Lung (tissue), 17 donors: ENCODE measurements at places on chromosomes 11 and 22. TPM values are rescaled to one million over a fixed set of nuclear protein-coding genes. Genes with fewer than 3 reads are reported as not detected.

DNA sequence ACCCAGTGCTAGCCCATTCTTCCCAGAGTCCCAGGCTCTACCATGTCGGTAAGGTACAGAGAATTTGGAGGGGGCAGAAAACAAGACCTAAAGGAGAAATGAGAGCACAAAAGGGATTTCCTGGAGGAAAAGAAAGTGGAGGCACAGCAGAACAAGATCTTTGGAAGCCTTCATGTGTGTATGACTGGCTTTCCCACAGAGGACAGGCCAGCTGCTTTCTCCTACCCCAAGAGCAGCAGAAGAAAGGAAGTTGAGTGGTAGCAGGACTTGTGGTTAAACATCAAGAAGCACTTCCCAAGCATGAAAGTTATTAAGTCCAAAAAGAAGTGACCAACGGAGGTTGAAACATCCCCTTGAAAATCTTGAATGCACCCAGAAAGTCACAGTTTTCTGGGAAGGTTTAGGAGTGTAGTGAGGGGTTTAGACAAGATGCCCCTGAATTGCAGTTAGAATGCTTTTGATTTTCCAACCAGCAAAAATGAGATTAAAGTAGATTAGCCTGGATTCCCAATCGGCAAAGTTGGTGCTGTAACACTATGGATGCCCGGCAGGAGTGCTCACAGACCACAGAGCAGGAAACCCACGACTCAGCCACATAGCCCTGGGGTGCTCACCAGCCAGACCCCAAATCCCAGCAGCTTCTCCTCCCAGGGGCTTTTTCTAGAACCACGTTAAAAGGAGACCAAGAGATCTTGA is 608 bp downstream of the TMPRSS13 start:
- no peaks in the 10 kb centered on the region for H3K36me3 ChIP-seq
- H3K4me1 ChIP-seq = no peaks in the 10 kb centered on the region
- H3K4me3 ChIP-seq = no peak overlapping the region
- no peak for DNase-seq

- no peak overlapping the region for H3K4me3 ChIP-seq
- H3K4me1 ChIP-seq = peaks cover 31% of the 10 kb centered on the region
- DNase-seq = peak; percentile 81
- H3K27me3 ChIP-seq = no peaks in the 10 kb centered on the region
- peak overlapping the region; percentile 27 for H3K27ac ChIP-seq
Observed at GRCh38 chr11:1298695-1299492, 10.5 kb downstream of the TOLLIP start.

DNA sequence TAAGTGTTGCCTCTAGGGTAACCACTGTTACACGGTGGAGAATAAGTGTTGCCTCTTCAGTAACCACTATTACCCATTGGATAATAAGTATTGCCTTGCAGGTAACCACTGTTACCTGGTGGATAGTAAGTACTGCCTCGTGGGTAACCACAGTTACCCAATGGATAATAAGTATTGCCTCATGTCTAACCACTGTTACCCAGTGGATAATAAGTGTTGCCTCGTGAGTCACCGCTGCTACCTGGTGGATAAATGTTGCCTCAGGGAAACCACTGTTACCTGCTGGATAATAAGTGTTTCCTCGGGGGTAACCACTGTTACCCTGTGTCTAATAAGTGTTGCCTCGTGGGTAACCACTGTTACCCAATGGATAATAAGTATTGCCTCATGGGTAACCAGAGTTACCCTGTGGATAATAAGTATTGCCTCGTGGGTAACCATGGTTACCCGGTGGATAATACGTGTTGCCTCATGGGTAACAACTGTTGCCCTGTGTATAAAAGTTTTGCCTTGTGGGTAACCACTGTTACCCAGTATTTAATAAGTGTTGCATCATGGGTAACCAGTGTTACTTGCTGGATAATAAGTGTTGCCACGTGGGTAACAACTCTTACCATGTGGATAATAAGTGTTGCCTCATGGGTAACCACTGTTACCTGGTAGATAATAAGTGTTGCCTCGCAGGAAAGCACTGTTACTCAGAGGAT is 12.3 kb upstream of the NXPE4 start:
- no peak overlapping the region for H3K4me3 ChIP-seq
- DNase-seq = no peak
- no peak overlapping the region for H3K27ac ChIP-seq
- H3K36me3 ChIP-seq = no peaks in the 10 kb centered on the region
- H3K4me1 ChIP-seq = no peaks in the 10 kb centered on the region
- no peaks in the 10 kb centered on the region for H3K27me3 ChIP-seq

SCT gene
- total RNA-seq = not detected

DNA sequence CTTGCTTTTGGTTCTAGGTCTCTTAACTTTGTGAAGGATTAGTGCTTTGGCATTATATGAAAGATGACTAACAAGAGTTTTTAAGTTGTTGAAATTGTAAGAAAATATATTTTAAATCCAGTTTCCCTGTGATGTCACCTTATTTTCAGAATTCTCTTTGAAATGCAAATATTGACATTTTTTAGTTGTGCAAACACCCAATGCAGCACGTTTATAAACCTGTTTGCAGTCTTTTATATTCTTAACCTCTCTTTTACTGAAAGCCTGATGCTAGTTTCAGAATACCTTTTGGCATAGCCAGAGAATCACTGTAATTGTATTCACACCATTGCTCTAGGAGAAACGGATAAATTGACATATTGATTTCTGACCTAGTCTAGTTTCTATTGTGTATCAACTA is 42.8 kb upstream of the SLC37A2 start:
- H3K36me3 ChIP-seq = no peaks in the 10 kb centered on the region
- no peak overlapping the region for H3K4me3 ChIP-seq
- H3K4me1 ChIP-seq = no peaks in the 10 kb centered on the region
- H3K27ac ChIP-seq = no peak overlapping the region

DEUP1 gene
- 2.4 TPM for total RNA-seq

GRCh38 chr11:575313-575995 is 816 bp upstream of the PHRF1 start:
- H3K36me3 ChIP-seq = peaks cover 3% of the 10 kb centered on the region
- no peak for DNase-seq
- H3K27ac ChIP-seq = no peak overlapping the region
- peak overlapping the region; percentile 51 for H3K4me3 ChIP-seq

ANKRD13D gene
- 86.2 TPM for total RNA-seq

GNAZ gene
- total RNA-seq = 3.6 TPM

DNA sequence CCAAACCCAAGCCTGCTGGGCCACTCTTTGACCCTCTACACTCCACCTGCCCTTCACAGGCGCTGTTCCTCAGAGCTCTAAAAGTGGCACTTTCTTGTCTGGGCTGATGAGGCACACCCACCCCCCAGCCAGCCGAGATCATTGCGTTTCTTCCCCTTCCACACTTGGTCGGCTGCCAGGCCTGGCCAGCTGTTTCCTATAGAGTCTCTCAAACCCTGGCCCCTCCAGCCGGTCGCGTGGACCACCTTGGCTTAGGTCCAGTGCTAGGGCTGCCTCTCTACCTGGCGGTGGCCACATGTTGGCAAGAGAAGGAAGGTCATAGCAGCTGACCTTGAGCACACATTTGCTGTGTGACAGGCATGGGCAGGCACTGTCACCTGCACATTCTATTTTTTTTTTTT is 60.6 kb downstream of the PPP6R2 start:
- peak; percentile 82 for DNase-seq
- H3K4me3 ChIP-seq = no peak overlapping the region
- H3K36me3 ChIP-seq = peaks cover 22% of the 10 kb centered on the region
- no peak overlapping the region for H3K27ac ChIP-seq
- peaks cover 5% of the 10 kb centered on the region for H3K4me1 ChIP-seq
- H3K27me3 ChIP-seq = no peaks in the 10 kb centered on the region

OSM gene
- total RNA-seq = 1.8 TPM

DNA sequence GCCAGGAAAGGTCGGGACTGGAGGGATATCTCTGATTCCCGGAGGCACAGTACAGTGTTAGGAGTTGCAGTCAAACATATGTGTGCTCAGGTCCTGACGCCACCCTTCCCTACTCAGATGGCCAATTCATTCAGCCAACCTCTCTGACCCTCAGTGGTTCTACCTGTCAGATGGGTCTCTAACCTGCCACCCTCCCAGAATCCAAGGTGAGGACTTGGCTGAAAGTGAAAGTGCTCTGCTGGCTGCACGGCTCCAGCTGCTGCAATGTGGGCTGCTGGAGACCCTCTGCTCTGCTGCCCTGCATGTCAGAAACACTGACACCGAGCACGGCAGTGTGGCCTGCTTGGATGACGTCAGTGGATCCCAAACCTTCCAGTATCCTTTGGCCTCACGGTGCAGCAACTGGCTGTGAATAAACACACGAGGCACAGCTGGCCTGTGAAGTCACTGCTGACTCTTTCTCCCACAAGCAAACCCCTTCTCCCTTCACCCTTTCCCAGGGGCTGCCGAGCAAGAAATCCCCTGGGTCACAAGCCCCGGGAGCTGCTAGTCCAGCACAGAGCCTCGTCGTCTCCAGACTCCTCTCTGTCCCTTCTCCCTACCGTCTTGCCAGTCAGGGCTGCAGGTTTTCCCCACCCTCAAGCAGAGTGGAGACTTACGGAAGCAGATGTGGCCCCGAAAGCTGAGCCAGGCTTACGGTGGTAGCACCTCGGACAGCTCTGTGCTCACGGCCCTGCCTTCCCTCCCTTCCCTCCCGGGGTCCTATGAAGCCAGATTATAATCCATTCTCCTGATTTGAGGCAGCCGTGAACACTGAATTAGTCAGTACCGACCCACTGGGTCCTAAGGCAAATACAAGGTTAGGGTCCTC is 24.3 kb downstream of the KIAA0930 start:
- peaks cover 2% of the 10 kb centered on the region for H3K36me3 ChIP-seq
- peak; percentile 40 for DNase-seq
- H3K27me3 ChIP-seq = no peaks in the 10 kb centered on the region
- H3K4me3 ChIP-seq = no peak overlapping the region

PLET1 gene
- total RNA-seq = not detected

DNA sequence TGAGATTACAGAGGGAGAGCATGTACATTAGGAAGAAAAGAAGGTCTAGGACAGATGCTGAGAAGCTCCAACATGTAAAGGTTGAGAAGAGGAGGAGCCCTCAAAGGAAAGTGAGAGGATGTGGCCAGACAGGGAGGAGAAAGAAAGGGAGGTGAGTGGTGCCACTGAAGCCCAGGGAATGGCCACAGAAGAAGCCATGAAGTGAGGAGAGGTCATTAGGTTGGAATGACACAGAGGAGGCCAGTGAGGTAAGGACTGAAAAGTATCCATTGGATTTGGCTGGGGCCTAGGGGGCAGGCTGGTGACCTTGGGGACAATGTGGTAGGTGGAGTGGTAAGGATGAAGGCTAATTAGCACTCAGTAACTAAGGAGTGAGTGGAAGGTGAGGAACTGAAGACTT is 3.0 kb upstream of the DCHS1 start:
- no peaks in the 10 kb centered on the region for H3K27me3 ChIP-seq
- H3K36me3 ChIP-seq = no peaks in the 10 kb centered on the region
- DNase-seq = no peak
- H3K27ac ChIP-seq = no peak overlapping the region
- H3K4me1 ChIP-seq = peaks cover 5% of the 10 kb centered on the region

DNA sequence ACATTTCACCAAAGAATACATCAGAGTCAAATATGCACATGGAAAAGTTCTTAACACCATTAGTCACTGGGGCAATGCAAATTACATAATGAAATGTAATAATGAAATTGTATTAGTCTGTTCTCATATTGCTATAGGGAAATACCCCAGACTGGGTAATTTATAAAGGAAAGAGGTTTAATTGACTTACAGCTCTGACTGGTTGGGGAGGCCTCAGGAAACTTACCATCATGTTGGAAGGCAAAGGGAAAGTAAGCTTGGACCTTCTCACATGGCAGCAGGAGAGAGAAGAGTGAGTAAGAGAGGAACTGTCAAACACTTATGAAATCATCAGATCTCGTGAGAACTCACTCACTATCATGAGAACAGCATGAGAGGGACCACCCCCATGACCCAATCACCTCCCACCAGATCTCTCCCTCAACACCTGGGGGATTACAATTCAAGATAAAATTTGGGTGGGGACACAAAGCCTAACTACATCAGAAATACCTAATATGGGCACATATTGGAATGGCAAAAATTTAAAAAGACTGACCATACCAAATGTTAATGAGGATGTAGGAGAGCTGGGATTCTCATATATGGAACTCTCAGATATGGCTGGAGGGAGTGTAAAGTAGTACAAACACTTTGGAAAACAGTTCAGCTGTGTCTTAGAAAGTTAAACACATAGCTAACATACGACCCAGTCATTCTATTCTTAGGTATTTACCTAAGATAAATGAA is 65.1 kb upstream of the CD44 start:
- H3K27me3 ChIP-seq = no peaks in the 10 kb centered on the region
- H3K4me1 ChIP-seq = no peaks in the 10 kb centered on the region
- H3K36me3 ChIP-seq = no peaks in the 10 kb centered on the region
- H3K4me3 ChIP-seq = no peak overlapping the region
- no peak for DNase-seq

- peak overlapping the region; percentile 90 for H3K27ac ChIP-seq
- no peak for DNase-seq
- H3K4me3 ChIP-seq = no peak overlapping the region
- peaks cover 3% of the 10 kb centered on the region for H3K4me1 ChIP-seq
Observed at GRCh38 chr11:12087075-12088004, 23.1 kb upstream of the MICAL2 start.

GRCh38 chr11:27291954-27292636 is 70.9 kb downstream of the CCDC34 start:
- no peak for DNase-seq
- no peak overlapping the region for H3K4me3 ChIP-seq
- H3K27me3 ChIP-seq = no peaks in the 10 kb centered on the region
- no peak overlapping the region for H3K27ac ChIP-seq
- no peaks in the 10 kb centered on the region for H3K36me3 ChIP-seq

DNA sequence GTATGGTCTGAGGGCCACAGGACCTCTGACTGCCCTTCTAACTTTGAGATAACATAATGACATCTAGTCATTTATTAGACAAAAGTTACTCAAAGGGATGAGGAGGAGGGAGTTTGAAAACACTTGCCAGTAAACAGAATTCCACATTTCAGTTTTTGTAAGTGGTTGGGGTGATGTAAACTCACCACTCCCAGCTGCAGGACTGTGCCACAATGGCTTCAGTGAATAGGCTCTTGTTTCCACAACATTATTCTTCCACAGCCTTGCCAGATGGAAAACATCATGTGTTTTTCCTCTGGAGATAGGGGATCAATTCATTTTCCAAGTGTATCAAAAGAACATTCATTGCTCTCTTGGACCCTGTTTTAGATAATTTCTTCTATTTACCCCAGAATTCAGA is 147.2 kb upstream of the BDNF start:
- H3K27me3 ChIP-seq = no peaks in the 10 kb centered on the region
- no peak overlapping the region for H3K4me3 ChIP-seq
- no peak for DNase-seq
- no peaks in the 10 kb centered on the region for H3K4me1 ChIP-seq
